ENCODE measurements at places on chromosomes 11 and 22. TPM values are rescaled to one million over a fixed set of nuclear protein-coding genes. Genes with fewer than 3 reads are reported as not detected.

PAX6 gene
- not detected for total RNA-seq

GRCh38 chr11:92931746-92932422, 37.6 kb upstream of the MTNR1B start:
- no peaks in the 10 kb centered on the region for H3K36me3 ChIP-seq
- H3K27ac ChIP-seq: no peak overlapping the region
- no peak for DNase-seq
- no peak overlapping the region for H3K4me3 ChIP-seq

POLDIP3 gene
- total RNA-seq: 61.6 TPM

KDM4E gene
- not detected for total RNA-seq

DNA sequence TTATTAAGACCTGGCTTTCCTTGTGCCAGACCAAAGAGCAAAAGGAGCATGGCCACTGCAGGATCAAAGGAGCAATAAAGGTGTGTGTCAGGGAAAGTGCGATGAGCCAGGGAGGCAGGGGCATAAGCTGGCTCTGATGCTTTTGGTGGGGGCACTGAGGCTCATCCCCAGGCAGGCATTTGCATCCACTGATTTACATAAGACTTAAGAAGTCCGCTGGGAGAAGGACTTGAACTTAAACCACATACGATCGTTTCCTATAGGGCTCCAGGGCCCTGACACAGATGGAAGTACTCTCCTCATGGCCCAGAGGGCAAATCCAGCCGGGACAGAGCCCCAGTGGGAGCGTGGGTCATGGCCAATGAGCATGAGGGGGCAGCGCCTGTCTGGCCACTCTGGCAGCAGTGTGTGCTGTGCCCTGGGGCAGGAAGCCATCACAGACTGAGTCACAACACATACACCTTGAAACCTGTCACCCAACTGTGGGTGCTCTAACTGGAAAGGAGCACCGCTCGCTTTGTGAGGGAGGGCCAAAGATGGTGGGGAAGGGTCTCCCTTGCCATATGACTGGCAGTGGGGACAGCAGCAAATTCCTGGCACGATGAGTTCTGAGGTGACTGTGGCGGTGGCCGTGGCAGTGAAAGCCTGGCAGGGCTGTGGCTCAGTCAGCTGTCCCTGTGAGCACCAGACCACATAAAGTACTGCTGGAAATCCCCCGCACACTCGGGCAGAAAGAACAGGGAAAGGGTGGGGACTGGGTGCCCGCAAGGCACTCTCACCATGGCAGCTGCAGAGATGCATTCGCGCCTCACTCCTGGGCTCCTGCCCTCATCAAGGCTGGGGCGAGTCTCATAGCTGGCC, 79.4 kb upstream of the LMO1 start:
- peaks cover 7% of the 10 kb centered on the region for H3K27me3 ChIP-seq
- H3K27ac ChIP-seq: no peak overlapping the region
- H3K4me3 ChIP-seq: no peak overlapping the region
- no peaks in the 10 kb centered on the region for H3K36me3 ChIP-seq

APOL3 gene
- total RNA-seq: 79.8 TPM

GRCh38 chr11:112392904-112393303, 132.2 kb upstream of the PLET1 start:
- peaks cover 4% of the 10 kb centered on the region for H3K4me1 ChIP-seq
- no peak overlapping the region for H3K27ac ChIP-seq
- peaks cover 24% of the 10 kb centered on the region for H3K27me3 ChIP-seq
- H3K36me3 ChIP-seq: peaks cover 5% of the 10 kb centered on the region
- no peak for DNase-seq
- H3K4me3 ChIP-seq: no peak overlapping the region

MMP12 gene
- total RNA-seq: not detected

GRCh38 chr11:57457643-57458023, 2.7 kb upstream of the RTN4RL2 start:
- no peaks in the 10 kb centered on the region for H3K36me3 ChIP-seq
- DNase-seq: no peak
- peaks cover 31% of the 10 kb centered on the region for H3K4me1 ChIP-seq
- no peak overlapping the region for H3K27ac ChIP-seq

- no peak for DNase-seq
- H3K4me1 ChIP-seq: peaks cover 6% of the 10 kb centered on the region
- H3K27ac ChIP-seq: no peak overlapping the region
- no peaks in the 10 kb centered on the region for H3K36me3 ChIP-seq
- peaks cover 26% of the 10 kb centered on the region for H3K27me3 ChIP-seq
These were observed 122.7 kb downstream of the RBFOX2 start for GRCh38 chr22:35905894-35906293.
